ENCODE measurements at places on chromosomes 6 and 20.
A peak's percentile ranks its signal among the peaks of the same experiment; 100 is the strongest.

DNA sequence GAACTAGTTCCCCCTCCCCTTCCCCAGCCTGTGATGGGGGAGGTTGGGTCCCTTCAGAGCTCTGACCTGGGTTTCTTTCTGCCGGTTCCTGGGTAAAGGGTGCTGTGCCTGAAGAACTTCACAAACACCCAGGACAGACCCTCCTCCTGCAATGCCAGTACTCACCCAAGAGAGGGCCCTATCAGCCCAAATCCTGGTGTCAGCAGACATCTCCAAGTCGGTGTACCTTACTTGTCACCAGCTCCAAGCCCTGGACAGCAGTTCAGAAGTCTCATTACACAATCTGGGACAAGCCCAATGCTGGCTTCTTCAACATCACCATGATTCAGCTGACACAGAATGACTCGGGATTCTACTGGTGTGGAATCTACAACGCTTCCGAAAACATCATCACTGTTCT is 467 bp downstream of the TREML4 start:
- no peak for DNase-seq

- DNase-seq: no peak
Observed at GRCh38 chr6:130314271-130314670, 51.5 kb upstream of the TMEM200A start.

GRCh38 chr6:32195652-32195901 is 3.1 kb upstream of the GPSM3 start:
- peak; percentile 100 for DNase-seq

- no peak for DNase-seq
Observed at GRCh38 chr6:42429042-42429585, 22.6 kb downstream of the TRERF1 start.

- no peak for DNase-seq
Observed at GRCh38 chr6:77036400-77036799, 426.9 kb downstream of the HTR1B start.

- no peak for DNase-seq
Observed at GRCh38 chr6:41489120-41489851, 56.9 kb upstream of the FOXP4 start.
